DMS79 treated with DMSO at 0.1 percent for 48 hours (cell line): ENCODE measurements at places on chromosomes 12 and 14.
A peak's percentile ranks its signal among the peaks of the same experiment; 100 is the strongest.

GRCh38 chr12:130351326-130351725, 13.6 kb downstream of the PIWIL1 start:
- DNase-seq = no peak

- DNase-seq = no peak
Measured at GRCh38 chr12:51678086-51678724, 87.2 kb downstream of the SCN8A start.

DNA sequence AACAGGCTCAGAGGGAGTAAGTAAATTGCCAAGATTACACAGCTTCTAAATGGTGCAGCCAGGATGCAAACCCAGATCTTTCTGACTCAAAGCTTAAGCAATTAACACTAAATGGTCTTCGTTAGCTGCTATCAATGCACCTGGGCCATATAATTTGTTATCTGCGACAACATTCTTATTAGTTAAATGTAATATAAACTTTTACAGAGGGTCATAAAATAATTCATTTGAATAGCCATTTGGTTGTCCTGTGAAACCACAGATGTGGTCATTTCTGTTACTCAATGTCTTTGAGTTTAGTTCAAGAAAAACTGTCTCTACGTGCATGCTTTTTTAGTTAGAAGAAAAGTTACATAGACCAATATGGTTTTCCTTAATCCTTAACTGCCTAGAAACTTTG, 22.1 kb upstream of the NAP1L1 start:
- no peak for DNase-seq

GRCh38 chr14:105412771-105413543, 6.7 kb upstream of the MTA1 start:
- peak; percentile 19 for DNase-seq

DNA sequence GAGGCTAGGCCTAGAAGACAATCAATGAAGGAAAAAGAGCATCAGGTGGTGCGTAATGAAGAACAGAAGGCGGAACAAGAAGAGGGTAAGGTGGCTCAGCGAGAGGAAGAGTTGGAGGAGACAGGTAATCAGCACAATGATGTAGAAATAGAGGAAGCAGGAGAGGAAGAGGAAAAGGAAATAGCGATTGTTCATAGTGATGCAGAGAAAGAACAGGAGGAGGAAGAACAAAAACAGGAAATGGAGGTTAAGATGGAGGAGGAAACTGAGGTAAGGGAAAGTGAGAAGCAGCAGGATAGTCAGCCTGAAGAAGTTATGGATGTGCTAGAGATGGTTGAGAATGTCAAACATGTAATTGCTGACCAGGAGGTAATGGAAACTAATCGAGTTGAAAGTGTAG, 5.5 kb downstream of the PNN start:
- DNase-seq = no peak

- DNase-seq = peak; percentile 54
Measured at GRCh38 chr14:44609876-44610510, 102.9 kb upstream of the FSCB start.

- DNase-seq = no peak
Measured at GRCh38 chr12:69475237-69475975, 5.2 kb downstream of the FRS2 start.

DNA sequence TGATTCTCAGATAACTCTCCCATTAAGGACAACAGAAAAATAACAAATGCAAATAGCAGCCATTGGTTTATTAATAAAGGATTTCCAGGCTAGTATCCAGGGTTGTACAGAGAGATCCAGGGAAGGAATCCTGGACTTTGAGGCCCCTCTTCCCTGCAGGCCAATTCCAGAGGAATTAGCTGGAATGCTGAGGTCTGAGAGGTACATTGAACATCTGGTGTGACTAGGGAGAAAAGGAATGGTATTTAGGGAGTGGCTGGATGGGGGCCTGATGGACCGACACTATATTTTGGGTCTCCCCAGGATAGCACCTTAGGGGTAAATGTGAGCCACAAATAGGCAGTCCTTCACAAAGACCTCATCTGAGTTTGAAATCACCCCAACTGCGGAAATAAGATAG, 924.5 kb downstream of the AACS start:
- no peak for DNase-seq

GRCh38 chr12:128381946-128382345, 115.0 kb downstream of the TMEM132C start:
- no peak for DNase-seq
